COR-L47 (cell line): ENCODE measurements at places on chromosomes 5 and 9.

- DNase-seq = no peak
These were observed 111.3 kb upstream of the SAP30L start for GRCh38 chr5:154334406-154335064.

GRCh38 chr9:24712206-24712605 lies 166.5 kb upstream of the IZUMO3 start:
- no peak for DNase-seq

DNA sequence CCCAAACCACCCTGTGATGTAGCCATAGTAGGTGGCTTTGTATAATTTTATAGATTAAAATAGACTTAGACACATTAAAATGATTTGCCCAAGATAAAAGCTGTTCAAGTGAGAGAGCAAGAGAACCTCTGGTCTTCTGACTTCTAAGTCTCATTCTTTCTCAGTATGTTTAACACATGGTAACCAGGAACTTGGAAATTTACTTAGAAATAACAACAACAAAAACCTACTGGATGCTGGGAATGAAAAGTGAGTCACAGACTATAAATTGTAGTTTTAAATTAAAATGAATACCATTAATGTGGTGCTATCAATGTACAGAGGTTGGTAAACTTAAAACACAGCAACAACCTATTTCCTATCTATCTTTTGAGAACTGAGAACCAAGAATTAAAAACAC lies 30.4 kb downstream of the HMGCR start:
- no peak for DNase-seq

DNA sequence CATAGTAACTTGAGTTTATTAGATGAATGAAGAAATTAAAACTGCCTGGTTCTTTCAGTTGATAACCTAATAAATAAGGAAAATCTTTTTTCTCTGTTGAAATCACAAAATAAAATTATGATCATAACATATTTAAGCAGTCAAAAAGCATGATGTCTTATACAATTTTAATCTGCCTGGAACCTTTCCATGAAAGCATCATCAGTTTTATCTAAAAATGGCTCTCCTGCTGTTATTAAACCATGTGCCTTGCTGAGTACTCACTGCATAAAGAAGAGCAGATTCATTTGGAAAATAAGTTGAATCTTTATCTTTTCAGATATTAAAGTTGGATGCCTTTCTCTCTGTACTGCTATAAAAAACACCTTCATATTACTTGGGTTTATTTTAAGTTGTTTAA lies 148.8 kb downstream of the SLC24A2 start:
- DNase-seq = no peak

DNA sequence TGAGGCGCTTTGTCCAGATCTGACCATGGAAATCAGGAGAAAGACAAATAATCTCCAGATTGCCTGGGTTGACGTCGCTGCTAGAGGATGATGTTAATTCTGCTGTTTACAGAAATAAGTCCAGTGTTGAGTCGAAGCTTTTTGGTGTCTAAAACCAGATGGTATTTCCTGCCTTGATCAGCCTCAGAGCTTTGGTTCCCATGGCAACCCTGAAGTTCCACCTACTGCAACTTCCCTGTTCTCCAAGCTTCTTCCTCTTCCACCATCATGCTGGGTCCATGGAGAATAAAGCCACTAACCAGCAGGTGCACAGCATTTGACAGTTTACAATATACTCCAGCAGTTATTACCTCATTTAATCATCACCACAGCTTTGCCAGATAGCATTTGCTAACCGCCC lies 18.0 kb upstream of the GABBR2 start:
- DNase-seq = no peak

DNA sequence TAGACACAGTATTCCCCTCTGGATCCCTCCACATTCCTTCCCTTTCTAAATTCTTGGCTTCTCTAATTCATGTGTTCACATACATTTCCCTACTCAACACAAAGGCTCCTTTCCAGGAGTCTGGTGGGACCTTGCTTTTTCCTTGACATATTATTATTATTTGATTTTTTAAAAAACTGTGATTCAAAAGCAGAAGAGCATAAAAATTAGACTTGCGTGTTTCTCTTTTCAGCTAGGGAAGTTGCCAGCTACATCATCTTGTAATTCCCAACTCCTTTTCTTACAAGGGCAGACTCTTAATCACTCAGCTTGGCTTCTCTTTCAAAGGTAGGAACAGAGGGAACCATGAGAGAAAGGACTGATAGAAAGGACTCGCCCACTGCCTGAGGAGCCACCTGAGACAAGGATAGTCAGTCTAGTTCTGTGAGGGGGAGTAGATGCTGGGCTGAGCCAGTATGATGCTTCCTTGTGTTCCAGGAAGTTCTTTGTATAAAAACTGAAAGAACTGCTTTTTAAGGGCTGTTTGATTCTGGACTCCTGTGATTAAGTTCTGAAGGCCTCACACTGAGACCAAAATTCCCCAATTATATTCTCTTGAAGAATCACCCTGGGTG lies 51.0 kb upstream of the DPYSL3 start:
- DNase-seq = peak; percentile 18

DNA sequence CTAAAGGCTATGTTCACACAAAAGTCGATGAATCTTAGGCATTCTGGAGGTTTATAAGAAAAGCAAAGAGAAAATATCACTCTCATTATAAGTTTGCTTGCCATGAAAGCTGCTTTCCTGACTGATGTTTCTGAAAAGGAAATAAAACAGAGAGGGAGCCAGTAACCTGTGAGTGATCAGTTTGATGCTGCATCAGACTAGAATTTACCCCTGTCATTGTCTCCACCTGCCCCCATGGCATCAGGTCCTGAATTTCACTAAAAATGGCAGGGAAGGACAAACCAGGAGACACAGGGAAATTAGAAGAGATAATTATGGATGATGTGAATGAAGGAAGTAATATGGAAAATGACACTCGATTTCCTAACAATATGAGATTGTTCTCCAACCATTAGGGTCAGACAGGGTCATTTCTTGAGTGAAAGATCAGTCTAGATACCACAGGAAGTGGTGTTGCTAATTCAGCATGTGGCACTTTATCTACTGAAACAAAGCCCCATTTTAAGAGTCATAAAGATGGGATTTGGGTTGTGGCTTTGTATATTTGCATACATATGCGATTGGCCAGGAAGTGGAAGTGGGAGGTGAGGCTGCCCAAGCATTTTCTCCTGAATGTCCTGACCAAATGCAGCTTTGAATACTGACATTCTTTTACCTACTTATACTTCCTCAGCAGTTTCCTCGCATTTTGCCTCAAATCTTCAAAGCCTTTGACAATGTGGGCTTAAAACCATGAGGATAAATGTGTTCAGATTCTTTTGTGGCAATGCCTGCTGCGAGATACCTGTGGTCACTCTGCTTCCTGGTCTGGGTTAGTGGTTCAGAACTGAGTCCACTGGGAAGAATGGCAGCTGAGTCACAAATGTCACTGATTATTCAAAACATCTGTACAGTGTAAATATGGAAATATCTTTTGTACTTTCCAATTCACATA lies 29.7 kb downstream of the MEGF10 start:
- DNase-seq = no peak

- DNase-seq = no peak
These were observed 197.0 kb downstream of the FBN2 start for GRCh38 chr5:128341056-128341455.

DNA sequence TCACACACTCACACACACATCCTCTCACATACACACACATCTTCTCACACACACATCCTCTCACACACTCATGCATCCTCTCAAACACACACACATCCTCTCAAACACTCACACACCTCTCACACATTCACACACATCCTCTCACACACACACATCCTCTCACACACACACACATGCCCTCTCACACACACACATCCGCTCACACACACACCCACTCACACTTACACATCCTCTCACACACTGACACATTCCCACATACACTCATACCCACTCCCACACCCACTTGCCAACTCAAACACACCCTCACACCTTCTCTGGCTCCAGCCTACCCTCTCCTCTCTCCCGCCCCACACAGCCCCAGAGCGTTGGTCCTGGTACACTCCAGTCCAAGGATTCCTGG lies 127.9 kb upstream of the SLC30A5 start:
- no peak for DNase-seq

GRCh38 chr5:74130155-74130897 lies 504.3 kb downstream of the ARHGEF28 start:
- peak; percentile 100 for DNase-seq

DNA sequence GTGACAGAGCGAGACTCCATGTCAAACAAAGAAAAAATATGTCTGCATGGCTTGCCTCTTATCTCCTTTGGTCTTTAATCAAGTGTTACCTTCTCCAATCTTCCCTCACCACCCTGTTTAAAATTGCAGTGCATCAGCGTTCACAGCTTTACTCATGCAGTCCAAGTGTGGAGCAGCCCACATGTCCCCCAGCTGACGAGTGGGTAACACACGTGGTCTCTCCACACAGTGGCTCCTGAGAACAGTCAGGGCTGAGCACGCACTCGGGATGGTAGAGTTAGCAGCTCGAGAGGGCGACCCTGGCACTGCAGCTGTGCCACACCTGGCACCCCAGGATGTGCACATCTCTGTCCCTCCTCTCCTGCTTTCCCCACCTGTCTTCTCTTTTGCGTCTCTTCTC lies 25.9 kb upstream of the CFAP157 start:
- no peak for DNase-seq

- DNase-seq = no peak
These were observed 41.9 kb upstream of the GRHPR start for GRCh38 chr9:37380570-37380969.

DNA sequence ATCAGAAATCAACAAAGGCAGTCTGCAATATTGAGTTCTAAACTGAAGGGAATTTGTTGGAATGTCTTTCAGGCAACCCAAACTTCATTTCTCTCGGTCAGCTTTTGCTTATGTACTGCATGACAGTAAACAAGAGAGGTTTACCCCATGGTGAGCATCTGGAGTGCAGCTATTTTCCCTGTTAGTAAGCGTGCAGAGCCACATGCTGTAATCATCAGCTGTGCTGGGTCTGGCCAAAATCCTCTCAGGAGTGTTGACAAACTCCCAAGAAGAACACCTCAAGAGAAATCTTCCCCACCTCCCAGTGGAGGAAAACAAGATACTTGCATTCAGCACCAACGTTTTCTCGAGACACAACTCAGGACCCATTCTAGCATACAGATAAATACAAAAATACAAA lies 83.6 kb upstream of the ADAMTSL1 start:
- peak; percentile 68 for DNase-seq

GRCh38 chr5:142684508-142685041 lies 1.3 kb downstream of the FGF1 start:
- DNase-seq = no peak

DNA sequence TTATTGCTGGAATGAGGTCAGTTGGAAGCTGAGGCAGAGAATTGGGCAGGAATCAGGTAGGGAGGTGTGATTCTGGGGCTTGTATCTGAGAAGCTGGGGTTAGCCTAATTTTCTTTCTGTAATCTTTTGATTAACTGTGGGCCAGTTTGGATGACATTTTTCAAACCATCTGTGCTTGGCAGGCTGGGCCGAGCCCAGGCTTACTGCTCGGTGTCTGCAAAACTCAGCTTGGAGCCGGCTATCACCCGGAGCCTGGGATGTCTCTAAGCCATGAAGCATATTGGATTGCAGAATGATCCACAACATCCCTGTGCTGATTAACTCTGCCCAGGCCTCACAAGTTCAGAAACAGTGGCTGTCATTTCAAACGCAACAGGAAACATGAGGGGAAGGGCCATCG lies 26.5 kb downstream of the KCNMB1 start:
- DNase-seq = no peak

DNA sequence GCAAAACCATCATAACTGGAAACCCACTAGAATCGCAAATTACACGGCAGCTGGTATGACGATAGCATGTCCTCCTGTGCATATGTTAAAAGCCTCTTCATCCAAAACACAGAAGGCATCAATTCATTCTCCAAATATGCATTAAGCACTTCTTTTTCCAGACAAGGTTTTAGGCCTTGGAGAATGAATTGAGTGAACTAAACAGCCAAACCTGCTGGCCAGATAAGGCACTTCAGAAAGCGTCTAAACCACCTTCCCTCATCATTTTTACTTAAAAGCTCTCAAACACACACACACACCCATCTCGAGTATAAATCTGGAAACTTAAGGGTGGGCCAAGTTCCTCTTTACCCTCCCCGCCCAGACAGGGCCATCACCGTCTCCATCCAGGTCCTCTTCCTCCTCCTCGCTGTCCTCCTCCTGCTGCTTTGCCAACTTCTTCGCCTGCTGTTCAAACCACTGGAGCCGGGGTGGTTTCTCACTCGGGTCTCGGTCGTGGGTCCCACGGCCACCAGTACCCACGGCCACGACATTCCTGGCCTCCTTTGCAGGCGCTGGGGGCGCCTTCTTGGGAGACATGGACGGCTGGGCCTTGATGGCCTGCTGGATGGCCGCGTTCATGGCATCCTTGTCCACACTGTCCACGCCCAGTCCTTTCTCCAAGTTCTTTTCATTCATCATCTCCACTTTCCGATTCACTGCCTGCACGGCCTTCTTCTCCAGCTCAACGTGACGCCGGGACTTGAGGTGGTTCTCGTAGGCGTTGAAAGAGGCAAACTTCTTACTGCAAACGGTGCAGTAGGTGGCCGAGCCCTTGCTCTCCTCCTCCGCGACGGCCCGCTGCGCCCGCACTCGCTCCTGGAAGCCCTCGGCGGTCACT lies 696 bp downstream of the ZNF622 start:
- no peak for DNase-seq

- DNase-seq = no peak
These were observed 103.2 kb downstream of the GPBP1 start for GRCh38 chr5:57277085-57277484.

DNA sequence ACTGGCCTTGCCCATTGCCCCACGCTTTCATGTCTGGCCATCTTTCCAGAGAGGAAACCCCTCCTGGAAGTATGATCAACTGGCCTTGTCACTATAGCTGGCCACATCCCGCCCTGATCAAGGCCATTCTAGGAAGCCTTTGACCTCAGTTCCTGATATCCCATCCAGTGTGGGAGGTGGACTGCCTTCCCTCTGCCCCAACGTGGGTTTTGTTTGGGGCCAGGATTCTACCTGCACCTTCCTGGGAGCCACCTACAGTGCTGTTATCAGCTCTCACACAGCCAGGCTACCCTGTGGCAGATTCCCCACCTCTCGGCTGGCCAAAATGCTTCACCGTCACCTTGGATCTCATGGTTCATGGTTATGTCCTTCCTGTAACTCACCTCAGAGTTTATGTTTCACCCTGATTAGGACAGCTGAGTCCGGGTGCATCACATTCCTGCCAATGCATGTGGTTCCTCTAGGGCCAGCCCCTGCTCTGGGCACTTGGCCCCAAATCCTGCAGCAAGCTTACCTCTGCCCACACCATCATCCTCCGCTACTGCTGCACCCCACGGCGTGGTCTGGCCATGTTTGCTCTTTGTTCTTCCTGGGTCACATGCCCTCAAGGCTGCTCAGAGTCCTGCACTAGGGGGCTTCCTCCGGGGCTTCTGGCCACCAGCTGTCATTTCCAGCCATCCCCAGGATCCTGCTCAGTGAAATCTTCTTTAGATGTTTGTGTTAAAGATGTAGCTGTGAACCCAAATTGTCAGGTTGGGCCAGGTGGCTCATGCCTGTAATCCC lies 24.2 kb upstream of the S1PR3 start:
- DNase-seq = no peak
